ENCODE measurements at places on chromosomes 13 and 19. TPM values are rescaled to one million over a fixed set of nuclear protein-coding genes. Genes with fewer than 3 reads are reported as not detected.

The CLEC11A gene
- total RNA-seq, result 1.7 TPM

The FGF22 gene
- total RNA-seq, result not detected

The PDX1 gene
- total RNA-seq, result not detected

The PLPPR2 gene
- total RNA-seq, result 1.8 TPM

The FSD1 gene
- total RNA-seq, result 13.8 TPM

The ZNF284 gene
- total RNA-seq, result 1.4 TPM

The OR7C1 gene
- total RNA-seq, result not detected

The CEACAM19 gene
- 0.68 TPM for total RNA-seq

The KLK2 gene
- 0.27 TPM for total RNA-seq

The CEACAM4 gene
- total RNA-seq, result not detected

The F2RL3 gene
- 0.39 TPM for total RNA-seq

The HIF3A gene
- total RNA-seq, result not detected

The RASAL3 gene
- total RNA-seq, result 133 TPM

The GAPDHS gene
- total RNA-seq, result not detected

The ZNF835 gene
- total RNA-seq, result 0.11 TPM

The CYP4F12 gene
- not detected for total RNA-seq

The FXYD5 gene
- 354 TPM for total RNA-seq

The ZNF491 gene
- total RNA-seq, result 1.1 TPM

The TPP2 gene
- 95.8 TPM for total RNA-seq

The SPTBN4 gene
- total RNA-seq, result 0.20 TPM

The SIGLEC14 gene
- not detected for total RNA-seq

The ZNF581 gene
- total RNA-seq, result 21.0 TPM

The BRME1 gene
- total RNA-seq, result 10.5 TPM

The ZNF440 gene
- total RNA-seq, result 14.0 TPM

The WDR87 gene
- total RNA-seq, result not detected

The ATXN8OS gene
- total RNA-seq, result not detected

The ZNF439 gene
- total RNA-seq, result 6.4 TPM

The FUT2 gene
- not detected for total RNA-seq

The BCKDHA gene
- total RNA-seq, result 19.5 TPM

The PRKACA gene
- total RNA-seq, result 65.4 TPM

The FCAR gene
- not detected for total RNA-seq

The LILRA6 gene
- total RNA-seq, result not detected

The CLEC17A gene
- not detected for total RNA-seq

The PBX4 gene
- total RNA-seq, result 26.0 TPM

The LGALS14 gene
- total RNA-seq, result not detected

The RASIP1 gene
- 0.27 TPM for total RNA-seq

The ALOX5AP gene
- total RNA-seq, result 114 TPM

The FGF14 gene
- total RNA-seq, result not detected

The PTGER1 gene
- total RNA-seq, result 0.23 TPM

The SYT3 gene
- total RNA-seq, result not detected

The MAG gene
- 0.36 TPM for total RNA-seq

The SLC10A2 gene
- not detected for total RNA-seq

The MCOLN1 gene
- total RNA-seq, result 10.7 TPM

The CPB2 gene
- not detected for total RNA-seq

The CGB3 gene
- total RNA-seq, result not detected
